ENCODE measurements at places on chromosomes 16 and 17. TPM values are rescaled to one million over a fixed set of nuclear protein-coding genes. Genes with fewer than 3 reads are reported as not detected.

Gene CLEC18A
- total RNA-seq, result 0.99 TPM

DNA sequence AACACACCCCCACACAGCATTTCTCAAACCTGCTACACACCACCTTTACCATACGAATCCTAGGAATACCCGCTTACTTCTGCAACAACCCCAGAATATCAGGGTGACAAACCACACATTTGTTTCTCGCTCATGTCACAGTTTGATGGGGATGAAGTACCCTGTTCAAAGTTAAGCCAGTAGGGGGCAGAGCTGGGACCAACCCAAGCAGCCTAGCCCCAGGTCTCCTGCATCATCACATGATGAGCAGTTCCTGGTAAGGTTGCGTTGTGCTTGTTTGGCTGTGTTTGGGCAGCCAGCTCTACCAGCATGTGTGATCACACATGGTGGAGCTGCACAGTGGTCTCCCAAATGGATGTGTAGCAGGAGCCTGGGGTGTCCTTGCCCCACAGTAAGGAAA lies 103.6 kb upstream of the C16orf82 start:
- no peaks in the 10 kb centered on the region for H3K4me1 ChIP-seq
- DNase-seq, result peak; percentile 18
- H3K27ac ChIP-seq, result no peak overlapping the region
- no peak overlapping the region for H3K4me3 ChIP-seq

- H3K4me1 ChIP-seq, result no peaks in the 10 kb centered on the region
- H3K4me3 ChIP-seq, result no peak overlapping the region
- DNase-seq, result no peak
- no peaks in the 10 kb centered on the region for H3K27me3 ChIP-seq
- H3K36me3 ChIP-seq, result peaks cover 3% of the 10 kb centered on the region
Measured at GRCh38 chr16:2095315-2095853, 40.3 kb downstream of the PKD1 start.

GRCh38 chr16:30114411-30114810 lies 1.1 kb upstream of the GDPD3 start:
- no peak for DNase-seq
- peaks cover 13% of the 10 kb centered on the region for H3K4me1 ChIP-seq
- peaks cover 16% of the 10 kb centered on the region for H3K36me3 ChIP-seq
- no peaks in the 10 kb centered on the region for H3K27me3 ChIP-seq

Gene TMEM101
- 25.6 TPM for total RNA-seq

- peaks cover 9% of the 10 kb centered on the region for H3K36me3 ChIP-seq
- no peak for DNase-seq
- H3K27me3 ChIP-seq, result peaks cover 15% of the 10 kb centered on the region
- H3K4me1 ChIP-seq, result peaks cover 52% of the 10 kb centered on the region
Measured at GRCh38 chr17:76140661-76141211, 309 bp downstream of the FOXJ1 start.

- peaks cover 51% of the 10 kb centered on the region for H3K36me3 ChIP-seq
- peaks cover 2% of the 10 kb centered on the region for H3K4me1 ChIP-seq
- H3K27me3 ChIP-seq, result no peaks in the 10 kb centered on the region
- no peak overlapping the region for H3K27ac ChIP-seq
Measured at GRCh38 chr16:19706846-19707245, 11.2 kb downstream of the KNOP1 start.

GRCh38 chr17:57045868-57046704 lies 39.0 kb upstream of the AKAP1 start:
- no peak overlapping the region for H3K27ac ChIP-seq
- DNase-seq, result peak; percentile 13
- H3K27me3 ChIP-seq, result peaks cover 64% of the 10 kb centered on the region
- H3K36me3 ChIP-seq, result peaks cover 3% of the 10 kb centered on the region

Data from activated CD4-positive, alpha-beta T cell treated with anti-CD3 and anti-CD28 coated beads, Interleukin-2, amount 10 ng/mL, durations not matched to agents 7 days and 5 days (primary cell).